Ovary (tissue), 10 donors: ENCODE measurements at places on chromosomes 1 and 21. TPM values are rescaled to one million over a fixed set of nuclear protein-coding genes. Genes with fewer than 3 reads are reported as not detected.

ZBTB8A gene
- total RNA-seq: 12.1 TPM

TDRD5 gene
- total RNA-seq: not detected

CHIT1 gene
- total RNA-seq: not detected

RNU1-1 gene
- under 0.01 TPM for total RNA-seq

ID3 gene
- total RNA-seq: 44.2 TPM

DNA sequence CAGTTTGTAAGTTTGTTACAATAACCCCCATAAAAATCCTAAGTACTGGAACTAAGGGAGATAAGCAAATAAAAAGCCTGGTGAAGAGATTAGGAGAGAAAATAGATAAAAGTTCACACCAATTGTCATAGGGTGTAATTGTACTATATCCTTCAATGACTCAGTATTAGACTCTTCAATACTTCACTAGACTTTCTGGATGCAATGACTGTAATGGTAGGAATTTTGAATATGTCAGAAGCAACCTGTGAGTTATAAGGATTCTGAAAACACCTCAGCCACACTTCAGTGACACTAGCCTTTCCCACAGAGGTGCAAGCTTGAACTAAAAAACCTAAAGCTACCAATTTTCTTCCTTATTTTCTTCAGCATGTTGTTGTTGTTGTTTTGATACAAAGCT lies 147.9 kb downstream of the PTGER3 start:
- H3K27me3 ChIP-seq: no peaks in the 10 kb centered on the region
- no peak for DNase-seq
- H3K4me3 ChIP-seq: no peak overlapping the region
- no peaks in the 10 kb centered on the region for H3K4me1 ChIP-seq
- no peak overlapping the region for H3K27ac ChIP-seq

DNA sequence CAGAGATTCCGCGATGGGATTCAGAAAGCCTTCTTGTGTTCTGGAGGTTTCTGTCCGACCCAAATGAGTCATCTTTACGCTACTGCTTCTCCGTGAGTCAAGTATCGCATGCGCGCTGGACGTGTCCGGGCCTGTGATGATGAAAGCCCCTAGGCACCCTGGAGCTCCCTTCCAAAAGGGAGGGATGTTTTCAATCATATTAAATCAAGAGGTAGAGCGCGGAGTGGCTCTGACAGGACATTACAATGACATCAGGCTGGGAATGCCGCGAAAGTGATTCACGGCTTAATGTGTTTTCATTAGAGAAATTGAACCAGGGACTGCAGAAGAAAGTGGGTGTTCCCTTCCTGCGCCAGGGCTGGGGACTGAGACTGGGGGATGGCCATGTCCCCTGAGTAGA lies 48.5 kb downstream of the AJAP1 start:
- no peak overlapping the region for H3K4me3 ChIP-seq
- H3K27ac ChIP-seq: no peak overlapping the region
- DNase-seq: no peak
- H3K27me3 ChIP-seq: no peaks in the 10 kb centered on the region
- H3K4me1 ChIP-seq: peaks cover 9% of the 10 kb centered on the region
- H3K36me3 ChIP-seq: no peaks in the 10 kb centered on the region

DNA sequence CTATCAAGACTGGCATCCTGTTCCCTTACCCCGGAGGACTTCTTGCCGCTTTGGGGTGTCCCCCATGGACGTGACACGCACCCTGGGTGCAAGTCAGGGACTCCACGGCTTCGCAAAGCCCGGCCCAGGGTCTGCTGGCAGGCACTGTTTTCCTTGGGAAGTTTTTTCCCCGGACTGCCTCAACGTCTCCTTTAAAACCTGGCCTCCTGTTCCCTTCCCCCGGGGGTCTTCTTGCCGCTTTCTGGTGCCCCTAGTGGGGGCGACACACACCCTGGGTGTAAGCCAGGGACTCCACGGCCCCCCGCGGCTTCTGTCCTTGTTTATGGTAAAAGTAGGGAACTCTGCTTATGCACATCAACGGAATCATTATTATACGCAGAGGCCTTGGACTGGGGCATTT lies 136.6 kb downstream of the LIPI start:
- no peak overlapping the region for H3K27ac ChIP-seq
- no peak overlapping the region for H3K4me3 ChIP-seq
- H3K27me3 ChIP-seq: no peaks in the 10 kb centered on the region
- no peaks in the 10 kb centered on the region for H3K36me3 ChIP-seq
- H3K4me1 ChIP-seq: no peaks in the 10 kb centered on the region
- DNase-seq: no peak

- H3K4me3 ChIP-seq: no peak overlapping the region
- H3K27me3 ChIP-seq: no peaks in the 10 kb centered on the region
- no peaks in the 10 kb centered on the region for H3K36me3 ChIP-seq
- H3K27ac ChIP-seq: no peak overlapping the region
- DNase-seq: no peak
These were observed 12.3 kb upstream of the HES5 start for GRCh38 chr1:2542246-2542915.

- DNase-seq: no peak
- no peaks in the 10 kb centered on the region for H3K36me3 ChIP-seq
- H3K4me3 ChIP-seq: no peak overlapping the region
- no peaks in the 10 kb centered on the region for H3K27me3 ChIP-seq
These were observed 410.1 kb downstream of the OMA1 start for GRCh38 chr1:58136387-58136786.

DNA sequence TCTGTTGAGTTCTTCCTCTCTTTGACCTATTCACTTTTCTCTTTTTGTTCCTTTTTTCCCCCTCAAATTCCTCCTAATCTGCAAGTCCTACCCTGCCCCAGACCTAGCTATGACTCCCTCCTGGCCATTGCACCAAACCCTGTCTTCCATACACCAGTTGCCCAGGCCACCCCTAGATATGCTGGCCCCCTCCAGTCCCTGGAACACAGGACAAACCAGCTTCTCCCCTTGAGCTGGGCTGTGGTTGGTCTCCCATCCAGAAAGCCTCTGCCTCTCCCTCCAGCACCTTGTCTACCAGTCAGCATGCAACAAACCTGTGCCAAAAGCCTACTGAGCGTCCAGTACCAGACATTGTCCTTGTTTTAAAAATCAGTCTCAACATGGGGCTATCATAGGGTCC lies 59.4 kb downstream of the ELK4 start:
- H3K4me3 ChIP-seq: no peak overlapping the region
- no peak overlapping the region for H3K27ac ChIP-seq
- no peaks in the 10 kb centered on the region for H3K27me3 ChIP-seq
- no peaks in the 10 kb centered on the region for H3K36me3 ChIP-seq

DNA sequence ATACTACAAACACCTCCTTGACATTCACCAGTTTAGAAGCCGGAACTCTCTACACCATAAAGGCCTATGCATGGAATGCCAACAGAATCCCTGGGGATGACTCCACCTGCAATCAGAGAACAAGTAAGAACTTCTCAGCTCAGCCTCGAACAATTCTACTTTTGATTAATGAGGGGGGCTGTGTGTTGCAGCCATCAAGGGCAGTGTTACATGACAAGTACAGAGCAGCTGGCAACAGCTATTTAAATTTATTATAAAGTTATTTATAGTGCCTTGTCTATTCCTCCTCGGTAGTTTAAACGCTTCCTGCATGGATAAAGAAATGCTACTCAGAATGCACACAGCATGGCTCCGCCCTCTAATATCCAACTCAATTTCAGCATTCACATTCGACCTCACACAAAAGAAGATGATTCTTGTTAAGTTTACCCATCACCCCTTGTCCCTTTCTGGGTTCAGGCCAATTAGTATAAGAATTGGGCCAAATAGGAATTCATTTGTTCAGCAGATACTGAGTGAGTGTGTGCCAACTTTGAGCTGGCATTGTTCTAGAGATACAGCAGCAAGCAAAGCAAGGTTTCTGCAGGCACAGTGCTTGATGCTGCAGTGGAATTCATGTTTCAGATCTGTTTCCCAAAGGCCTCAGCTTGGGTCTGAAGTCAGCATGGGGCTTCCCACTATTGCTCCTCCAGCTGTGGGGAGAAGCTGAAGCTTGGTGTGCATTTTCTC lies 6.4 kb downstream of the FNDC7 start:
- no peaks in the 10 kb centered on the region for H3K27me3 ChIP-seq
- no peaks in the 10 kb centered on the region for H3K36me3 ChIP-seq
- no peak overlapping the region for H3K27ac ChIP-seq
- DNase-seq: no peak
- no peak overlapping the region for H3K4me3 ChIP-seq
- no peaks in the 10 kb centered on the region for H3K4me1 ChIP-seq

- H3K4me1 ChIP-seq: peaks cover 10% of the 10 kb centered on the region
- H3K27me3 ChIP-seq: no peaks in the 10 kb centered on the region
- peak overlapping the region; percentile 56 for H3K4me3 ChIP-seq
These were observed 111.1 kb downstream of the NAV1 start for GRCh38 chr1:201649761-201650622.

- DNase-seq: peak; percentile 33
- H3K27me3 ChIP-seq: no peaks in the 10 kb centered on the region
- no peaks in the 10 kb centered on the region for H3K4me1 ChIP-seq
- no peak overlapping the region for H3K4me3 ChIP-seq
These were observed 38.4 kb downstream of the TAS1R2 start for GRCh38 chr1:18820791-18821641.

DNA sequence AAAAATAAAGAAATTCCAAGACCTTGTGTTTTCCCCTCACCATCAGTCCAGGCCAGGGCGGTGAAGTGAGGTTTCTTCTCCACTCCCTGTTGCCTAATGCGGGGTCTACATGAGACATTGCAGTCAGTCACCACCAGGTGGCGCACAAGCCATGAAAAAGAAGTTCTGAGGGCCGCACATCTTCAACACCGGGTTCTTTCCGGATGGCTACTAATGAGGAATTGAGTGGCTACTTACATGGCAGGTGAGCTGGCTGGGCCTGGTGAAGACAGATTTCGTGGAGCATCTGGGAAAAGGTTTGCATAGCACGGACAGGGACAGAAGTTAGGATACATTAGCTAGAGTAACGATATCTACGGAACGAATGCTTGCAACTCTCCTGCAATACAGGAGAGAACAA lies 15.8 kb upstream of the S100A11 start:
- no peak overlapping the region for H3K27ac ChIP-seq
- H3K36me3 ChIP-seq: no peaks in the 10 kb centered on the region
- H3K4me3 ChIP-seq: no peak overlapping the region
- peak; percentile 84 for DNase-seq

DNA sequence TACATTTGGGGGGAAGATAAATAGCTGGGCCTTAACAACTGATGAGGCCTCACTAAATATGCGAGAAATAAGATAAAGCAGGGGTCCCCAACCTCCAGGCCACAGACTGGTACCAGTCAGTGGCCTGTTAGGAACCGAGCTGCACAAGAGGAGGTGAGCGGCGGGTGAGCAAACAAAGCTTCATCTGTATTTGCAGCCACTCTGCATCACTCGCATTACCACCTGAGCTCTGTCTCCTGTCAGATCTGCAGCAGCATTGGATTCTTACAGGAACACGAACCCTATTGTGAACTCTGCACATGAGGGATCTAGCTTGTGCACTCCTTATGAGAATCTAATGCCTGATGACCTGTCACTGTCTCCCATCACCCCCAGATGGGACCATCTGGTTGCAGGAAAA lies 5.2 kb upstream of the PAXBP1 start:
- DNase-seq: no peak
- H3K27me3 ChIP-seq: no peaks in the 10 kb centered on the region
- peaks cover 8% of the 10 kb centered on the region for H3K4me1 ChIP-seq
- H3K36me3 ChIP-seq: no peaks in the 10 kb centered on the region
- no peak overlapping the region for H3K27ac ChIP-seq
- H3K4me3 ChIP-seq: no peak overlapping the region

DNA sequence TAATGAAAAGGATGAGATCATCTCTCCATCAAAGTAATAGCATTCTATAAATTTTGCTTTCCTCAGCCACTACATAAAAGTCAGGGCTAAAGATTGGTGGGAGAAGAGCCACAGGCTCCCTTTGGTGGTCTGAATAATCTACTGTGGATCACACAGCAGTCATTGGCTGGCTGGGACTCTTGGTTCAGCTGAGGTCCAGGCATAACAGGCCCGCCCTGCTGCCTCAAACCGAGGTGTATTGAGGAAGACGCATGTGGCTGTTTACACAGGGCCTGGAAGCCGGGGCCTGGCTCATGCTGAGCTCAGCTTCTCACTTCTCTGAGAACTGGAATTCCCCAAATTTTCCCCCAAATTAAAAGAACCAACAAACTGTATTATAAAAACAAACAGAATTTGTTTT lies 139.2 kb downstream of the PTPRC start:
- no peak overlapping the region for H3K4me3 ChIP-seq
- no peaks in the 10 kb centered on the region for H3K36me3 ChIP-seq
- DNase-seq: no peak
- H3K27ac ChIP-seq: no peak overlapping the region
- no peaks in the 10 kb centered on the region for H3K4me1 ChIP-seq

DNA sequence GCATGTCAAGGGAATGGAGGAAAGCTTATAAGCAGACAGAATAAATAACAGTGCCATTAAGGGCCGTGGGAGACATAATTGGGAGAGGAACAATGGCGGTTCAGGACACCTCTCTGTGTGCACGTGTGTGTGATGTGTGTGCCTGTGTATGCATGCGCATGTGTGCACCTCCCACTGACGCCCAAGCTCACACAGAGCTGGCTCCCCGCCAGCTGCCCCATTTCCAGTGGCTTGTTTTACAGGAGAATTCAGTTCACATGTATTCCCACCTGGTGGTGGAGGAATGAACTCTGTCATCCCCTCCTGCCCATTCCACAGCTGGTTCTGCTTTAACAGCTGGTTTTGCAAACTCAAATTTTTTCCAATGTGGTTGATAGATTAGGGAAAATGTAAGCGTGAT lies 262.2 kb downstream of the AJAP1 start:
- no peaks in the 10 kb centered on the region for H3K27me3 ChIP-seq
- H3K4me1 ChIP-seq: no peaks in the 10 kb centered on the region
- DNase-seq: no peak
- no peaks in the 10 kb centered on the region for H3K36me3 ChIP-seq
- H3K27ac ChIP-seq: no peak overlapping the region
- no peak overlapping the region for H3K4me3 ChIP-seq

DNA sequence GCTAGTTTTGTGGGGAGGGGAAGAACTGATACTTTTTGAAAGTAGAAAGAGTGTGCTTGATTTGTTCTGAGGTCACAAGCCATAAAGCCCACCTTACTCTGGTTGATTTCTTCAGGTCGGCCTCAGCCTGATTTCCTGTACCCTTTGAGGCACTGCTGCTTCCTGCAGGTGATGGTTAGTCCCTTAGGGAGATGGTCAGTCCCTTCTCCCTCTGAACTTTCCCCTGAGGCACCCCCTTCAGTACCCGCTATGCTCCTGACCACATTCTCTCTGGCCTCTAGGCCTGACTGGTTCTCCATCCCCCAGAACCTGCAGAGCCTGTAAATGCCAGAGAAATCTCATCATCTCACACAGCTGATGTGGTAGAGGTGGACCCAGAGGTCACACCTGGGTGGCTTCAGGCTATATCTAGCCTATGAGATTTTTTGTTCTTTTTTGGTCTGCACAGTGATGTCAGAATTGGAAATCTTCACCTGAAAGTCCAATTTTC lies 15.0 kb upstream of the ID3 start:
- no peak for DNase-seq
- H3K27ac ChIP-seq: no peak overlapping the region
- no peaks in the 10 kb centered on the region for H3K36me3 ChIP-seq

GRCh38 chr1:16720351-16721223 lies 19.7 kb upstream of the RNU1-4 start:
- no peak overlapping the region for H3K27ac ChIP-seq
- no peaks in the 10 kb centered on the region for H3K4me1 ChIP-seq
- no peak overlapping the region for H3K4me3 ChIP-seq
- no peaks in the 10 kb centered on the region for H3K27me3 ChIP-seq
- H3K36me3 ChIP-seq: no peaks in the 10 kb centered on the region
- no peak for DNase-seq

GRCh38 chr1:25247829-25248754 lies 838 bp upstream of the RSRP1 start:
- H3K4me3 ChIP-seq: peak overlapping the region; percentile 90
- no peak for DNase-seq
- no peaks in the 10 kb centered on the region for H3K36me3 ChIP-seq
- peak overlapping the region; percentile 98 for H3K27ac ChIP-seq
- no peaks in the 10 kb centered on the region for H3K27me3 ChIP-seq
